ENCODE measurements at places on chromosomes 7 and 10. TPM values are rescaled to one million over a fixed set of nuclear protein-coding genes. Genes with fewer than 3 reads are reported as not detected.

Gene GNA12
- 20.3 TPM for total RNA-seq

Gene AEBP1
- 51.1 TPM for total RNA-seq

Gene DYNC1I1
- 2.6 TPM for total RNA-seq

Gene CUBN
- 3.5 TPM for total RNA-seq

Gene PKD2L1
- not detected for total RNA-seq

Gene SERPINE1
- total RNA-seq: 5.4 TPM

Gene CREB3L2
- total RNA-seq: 35.6 TPM

Gene MYH16
- total RNA-seq: not detected

Gene FBXL13
- 1.3 TPM for total RNA-seq

Gene SLC29A4
- total RNA-seq: 11.2 TPM

Gene TECPR1
- 42.3 TPM for total RNA-seq

Gene MEIG1
- total RNA-seq: not detected

Gene LBX1
- total RNA-seq: 5.6 TPM

Gene GLI3
- total RNA-seq: 24.1 TPM

Gene LIPN
- total RNA-seq: not detected

Gene RELN
- total RNA-seq: 31.9 TPM

Gene PON1
- not detected for total RNA-seq

Gene CHAT
- total RNA-seq: not detected

Gene SLC25A40
- 17.3 TPM for total RNA-seq

Gene CLDN4
- total RNA-seq: 24.3 TPM

Gene PLA2G12B
- 0.31 TPM for total RNA-seq

Gene COL28A1
- total RNA-seq: 8.1 TPM

Gene HTRA1
- 102 TPM for total RNA-seq

Gene NAMPT
- total RNA-seq: 120 TPM

Gene ZCCHC24
- total RNA-seq: 41.9 TPM

Gene ENO4
- 0.31 TPM for total RNA-seq

Gene ANXA8L1
- total RNA-seq: 23.3 TPM

Gene RPEL1
- not detected for total RNA-seq

All from tongue (tissue), 3 donors.